NCI-H1436 (cell line): ENCODE measurements at places on chromosomes 3 and 15.

GRCh38 chr15:77069521-77070121 is 1.3 kb downstream of the TSPAN3 start:
- DNase-seq, result no peak

- DNase-seq, result no peak
Observed at GRCh38 chr3:48634661-48635221, 520 bp downstream of the SLC26A6 start.

- no peak for DNase-seq
Observed at GRCh38 chr3:47896736-47897135, 93.8 kb downstream of the DHX30 start.

DNA sequence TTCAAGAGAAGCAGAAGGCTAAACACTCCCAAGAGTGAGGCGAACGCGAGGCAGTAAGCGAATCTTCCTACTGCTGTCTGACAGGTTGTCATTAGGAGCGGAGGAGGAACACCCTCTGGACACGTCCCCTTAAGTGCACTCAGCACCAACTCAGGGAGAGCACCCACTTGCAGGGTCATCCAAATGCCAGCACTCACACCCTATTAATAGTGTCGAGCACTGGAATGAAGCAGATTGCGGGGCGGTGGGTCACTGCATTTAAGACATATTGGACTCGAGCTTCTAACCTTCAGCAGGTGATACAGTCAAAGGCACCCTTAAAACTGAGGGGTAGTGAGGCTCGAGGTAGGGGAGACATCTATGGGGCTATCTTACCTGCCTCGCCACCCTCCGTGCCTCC is 28.7 kb downstream of the SH3BP5 start:
- no peak for DNase-seq

DNA sequence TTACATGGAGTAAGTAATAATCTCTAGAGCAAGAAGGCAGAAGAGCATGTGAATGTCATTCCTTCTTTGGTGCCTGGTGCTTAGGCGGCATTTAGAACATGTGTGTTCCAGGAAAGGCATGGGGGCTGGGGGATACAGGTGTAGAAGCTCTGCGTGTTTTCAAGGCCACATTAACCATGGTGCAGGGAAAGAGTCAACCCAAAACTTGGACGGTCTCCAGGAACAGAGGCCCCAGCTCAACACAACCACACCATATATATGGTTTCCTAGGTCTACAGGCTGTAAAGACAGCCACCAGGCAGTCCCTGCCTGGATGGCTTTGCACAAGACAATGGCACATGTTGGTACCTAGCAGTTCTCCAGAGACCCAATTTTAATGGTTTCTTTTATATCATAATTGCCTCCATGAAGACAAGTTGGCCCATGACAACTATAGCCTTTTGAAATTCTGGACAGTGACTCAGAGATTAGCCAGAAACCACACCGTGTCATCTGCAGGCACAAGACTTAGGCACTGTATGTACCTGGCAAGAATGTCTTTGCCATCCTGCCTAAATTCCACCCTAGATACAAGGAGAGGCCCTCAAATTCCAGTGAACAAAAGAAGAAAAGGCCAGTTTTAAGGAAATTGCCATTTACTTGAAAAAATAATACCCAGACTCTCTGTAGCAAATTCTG is 25.0 kb upstream of the DGKG start:
- DNase-seq, result no peak

DNA sequence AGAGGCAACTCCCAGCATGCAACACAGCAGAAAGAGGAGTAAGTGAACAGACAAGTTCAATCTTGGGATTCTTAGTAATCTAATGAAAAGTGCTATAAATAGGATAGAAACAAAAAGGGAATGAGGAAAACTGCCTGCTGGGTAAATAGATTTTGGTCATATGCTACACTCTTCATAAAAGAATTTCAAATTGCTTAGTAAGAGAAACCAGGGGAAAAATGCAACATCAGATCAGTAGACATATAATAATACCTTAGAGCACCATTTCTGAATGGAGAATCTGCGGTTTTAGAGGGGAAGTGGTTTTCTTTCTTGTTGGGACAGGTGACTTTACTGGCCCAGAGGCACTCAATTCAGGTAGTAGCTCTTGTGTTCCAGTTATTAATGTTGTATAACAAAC is 13.4 kb upstream of the TBC1D5 start:
- DNase-seq, result no peak

DNA sequence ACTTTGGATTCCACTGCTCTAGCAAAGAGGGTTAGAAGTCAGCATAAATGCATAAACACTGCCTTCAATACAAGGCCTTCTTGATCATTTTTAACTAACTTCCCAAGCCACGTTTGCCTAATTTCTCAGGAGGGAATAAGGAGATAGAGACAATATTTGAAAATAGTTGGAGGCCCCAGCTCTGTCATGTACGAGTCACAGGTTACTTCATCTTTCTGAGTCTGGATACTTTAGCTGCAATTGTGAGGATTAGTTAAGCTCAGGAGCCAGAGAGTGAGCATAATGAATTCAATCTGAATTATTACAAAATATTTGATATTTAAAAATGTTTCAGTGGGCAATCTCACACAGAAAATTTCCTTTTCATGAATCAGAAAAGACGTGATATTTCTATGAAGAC is 298.9 kb downstream of the SHOX2 start:
- no peak for DNase-seq

DNA sequence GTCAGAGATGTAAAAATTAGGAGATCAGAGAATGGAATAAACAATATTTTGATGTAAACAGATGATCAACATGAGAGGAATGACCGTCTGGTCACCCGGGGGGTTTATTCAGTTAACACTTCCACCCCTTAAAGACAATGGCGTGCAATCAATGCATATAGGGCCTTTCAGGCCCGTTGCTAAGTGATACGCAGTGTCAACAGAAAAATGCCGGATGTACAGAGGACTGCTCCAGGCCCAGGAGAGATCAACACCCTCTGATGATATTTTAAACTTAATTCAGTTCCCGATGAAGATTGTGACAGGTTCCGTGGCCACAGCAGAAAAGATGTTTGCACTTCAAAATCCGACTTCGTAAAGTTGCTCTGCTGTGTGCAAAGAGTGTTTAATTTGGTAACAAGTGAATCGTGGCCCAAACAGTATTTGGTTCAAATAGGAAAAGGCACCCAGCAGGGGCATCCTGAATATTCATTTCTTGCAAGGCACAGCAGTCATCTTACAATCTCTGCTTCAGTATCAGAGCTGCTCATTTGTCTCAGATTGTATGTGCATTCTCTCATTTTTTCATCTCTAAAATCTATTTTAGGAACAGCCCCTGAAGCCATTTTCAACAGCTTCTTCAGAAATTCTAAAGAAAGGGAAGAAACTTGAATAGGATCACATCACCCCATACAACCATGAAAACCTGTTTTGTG is 72.6 kb downstream of the FOXB1 start:
- no peak for DNase-seq

- no peak for DNase-seq
Observed at GRCh38 chr3:105790534-105790933, 78.3 kb downstream of the CBLB start.

- DNase-seq, result no peak
Observed at GRCh38 chr3:123804676-123805075, 79.5 kb downstream of the MYLK start.

DNA sequence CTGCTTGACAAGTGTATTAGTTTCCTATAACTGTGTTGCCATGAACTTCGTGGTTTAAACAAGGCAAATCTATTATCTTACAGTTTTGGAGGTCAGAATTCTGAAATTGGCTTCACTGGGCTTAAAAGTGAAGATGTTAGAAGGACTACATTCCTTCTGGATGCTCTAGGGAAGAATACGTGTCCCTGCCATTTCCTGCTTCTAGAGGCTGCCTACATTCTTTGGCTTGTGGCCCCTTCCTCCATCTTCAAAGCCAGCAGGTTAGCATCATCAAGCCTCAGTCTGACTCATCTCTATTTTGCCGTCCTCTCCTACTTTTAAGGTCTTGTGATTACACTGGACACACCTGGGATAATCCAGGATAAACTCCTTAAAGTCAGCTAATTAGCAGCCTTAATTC is 327.7 kb downstream of the SATB1 start:
- no peak for DNase-seq

DNA sequence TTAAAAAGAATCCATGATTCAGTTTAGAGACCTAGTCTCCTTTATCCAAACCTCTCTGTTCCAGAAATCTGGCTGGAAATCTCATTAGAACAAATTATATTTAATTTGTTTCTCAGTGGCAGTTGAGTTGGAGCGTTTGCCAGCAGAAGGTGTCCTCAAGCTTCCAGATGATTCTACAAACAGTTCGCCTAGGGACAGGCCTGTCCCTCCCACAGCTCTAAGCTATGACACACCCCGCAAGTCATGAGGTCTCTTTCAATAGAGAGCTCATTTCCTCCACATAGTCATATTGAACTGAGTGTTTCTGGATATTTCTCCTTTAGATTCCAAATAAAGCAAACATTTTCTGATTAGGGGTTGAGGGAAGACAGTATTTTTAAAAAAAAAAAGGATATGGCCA is 230.3 kb downstream of the ATP8B4 start:
- no peak for DNase-seq

GRCh38 chr3:76965122-76965725 is 74.7 kb upstream of the ROBO2 start:
- no peak for DNase-seq

- DNase-seq, result no peak
Observed at GRCh38 chr15:71409541-71409940, 294.3 kb downstream of the THSD4 start.

DNA sequence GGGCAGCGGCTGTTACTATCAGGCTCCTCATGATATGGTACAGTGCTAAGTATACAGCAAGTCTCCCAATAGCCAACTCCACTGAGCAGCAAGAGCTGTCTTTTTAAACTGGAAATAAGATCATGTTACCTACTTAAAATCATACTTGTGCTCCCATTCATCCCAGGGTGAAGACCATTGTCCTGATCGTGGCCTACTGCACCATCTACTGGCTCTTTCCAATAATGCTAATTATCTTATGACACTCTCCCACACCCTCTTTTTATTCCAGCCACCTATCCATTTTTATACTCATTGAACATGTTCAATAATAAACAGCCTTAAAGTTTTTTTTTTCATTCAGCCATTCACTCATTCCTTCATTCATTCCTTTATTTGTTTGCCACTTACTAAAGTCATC is 117.7 kb downstream of the GBE1 start:
- peak; percentile 3 for DNase-seq

DNA sequence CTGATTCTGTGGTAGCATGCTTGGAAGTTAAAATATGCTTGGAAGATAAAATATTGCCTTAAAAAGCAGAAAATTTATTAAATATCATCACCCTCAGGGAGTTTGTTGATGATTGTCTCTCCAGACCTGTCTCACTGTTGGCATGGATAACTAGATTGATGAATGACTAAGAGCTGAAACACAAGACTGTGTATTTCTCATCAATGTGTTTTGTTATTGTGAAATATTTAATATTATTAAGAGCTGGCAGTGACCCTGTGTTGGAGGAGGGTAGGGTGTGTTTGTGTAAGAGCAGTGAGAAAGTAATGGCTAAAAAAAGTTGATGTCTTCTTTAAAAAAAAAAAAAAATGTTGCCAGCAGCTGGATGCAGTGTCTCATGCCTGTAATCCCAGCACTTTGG is 82.2 kb downstream of the ITPR1 start:
- no peak for DNase-seq

DNA sequence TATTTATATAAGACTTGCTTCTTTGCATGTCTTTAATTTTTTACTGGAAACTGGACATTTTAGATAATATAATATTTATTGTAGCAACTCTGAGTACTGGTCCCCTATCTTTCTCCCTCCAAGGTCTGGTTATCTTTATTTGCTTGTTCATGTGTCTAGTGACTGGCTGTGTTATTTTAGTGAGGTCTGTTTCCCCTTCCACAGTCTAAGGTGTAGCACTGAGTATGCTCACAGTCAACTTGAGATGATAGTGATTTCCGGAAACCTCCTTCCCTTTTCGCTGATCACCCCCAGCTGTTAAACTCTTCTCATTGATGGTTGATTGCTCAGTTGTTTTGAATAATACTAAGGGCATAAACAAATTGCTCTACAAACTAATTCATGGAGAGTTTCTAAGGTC is 37.0 kb downstream of the PCNP start:
- no peak for DNase-seq

DNA sequence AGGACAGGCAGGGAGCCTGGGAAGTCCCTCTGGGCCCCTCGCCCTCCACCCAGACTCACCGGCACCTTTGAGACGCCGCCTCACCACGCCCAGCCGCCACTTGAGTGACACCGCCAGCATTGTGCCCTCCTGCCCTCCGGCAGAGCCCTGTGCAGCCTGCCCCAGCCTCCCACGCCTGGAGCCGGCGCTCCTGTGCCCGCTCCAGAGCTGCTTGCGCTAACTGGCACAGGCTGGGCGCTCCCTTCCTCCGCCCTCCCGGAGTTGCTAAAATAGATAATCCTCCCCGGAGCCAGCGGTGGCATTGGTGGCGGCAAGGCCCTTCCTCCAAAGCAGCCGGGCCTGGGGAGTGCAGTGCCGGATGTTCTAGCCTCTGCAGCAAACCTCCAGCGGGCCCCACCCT is 15.7 kb upstream of the GRIP2 start:
- peak; percentile 24 for DNase-seq

DNA sequence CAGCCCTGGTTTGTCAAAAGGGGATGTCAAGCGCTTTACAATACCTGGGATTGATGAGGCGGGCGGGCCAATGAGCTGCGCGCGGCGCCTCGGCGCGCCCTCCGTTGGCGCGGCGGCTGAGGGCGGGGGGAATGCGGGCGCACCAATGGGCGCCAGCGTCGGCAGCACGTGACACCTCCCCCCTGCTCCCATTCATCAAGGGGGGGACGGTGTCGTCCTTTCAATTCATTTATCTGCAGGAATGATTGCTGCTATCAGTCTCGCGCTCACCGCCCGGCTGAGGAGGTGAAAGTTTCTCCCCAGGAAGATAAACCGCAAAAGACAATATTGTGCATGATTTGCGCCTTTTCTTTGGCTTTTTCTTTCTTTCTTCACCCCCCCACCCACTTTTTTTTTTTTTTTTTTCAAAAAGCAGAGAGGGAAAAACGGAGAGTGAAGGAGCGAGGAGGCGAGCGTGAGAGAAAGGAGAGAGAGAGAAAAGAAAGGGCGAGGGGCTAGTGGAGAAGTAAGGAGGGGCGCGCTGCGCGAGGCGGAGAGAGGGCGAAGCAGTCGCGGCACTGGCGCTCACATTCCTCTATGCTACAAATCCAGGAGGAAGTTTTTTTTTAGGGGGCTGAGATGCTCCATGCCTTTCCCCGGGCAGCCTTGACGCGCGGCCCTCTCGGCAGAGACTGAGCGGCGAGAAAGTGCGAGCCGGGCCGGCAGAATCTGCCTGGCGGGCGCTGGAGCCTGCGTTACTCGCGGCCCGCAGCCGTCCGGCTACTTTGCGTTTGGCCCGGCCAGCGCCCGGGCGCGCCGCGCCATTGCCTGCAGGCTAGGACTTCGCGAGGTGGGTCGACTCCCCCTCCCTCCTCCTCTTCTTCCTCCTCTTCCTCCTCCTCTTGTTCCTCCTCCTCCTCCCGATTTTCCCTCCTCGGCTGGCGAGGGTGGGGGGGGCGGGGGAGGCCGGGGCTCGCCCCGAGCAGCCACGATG is at the start of gene ZIC1:
TSS of gene ZIC1 (plus strand) at position 223 of the 973 bp plus-strand sequence. CDS start at position 971, 748 bp downstream.
- no peak for DNase-seq

- DNase-seq, result no peak
Observed at GRCh38 chr15:80605591-80606150, 89.4 kb upstream of the ABHD17C start.

GRCh38 chr3:157493627-157494550 is 9.3 kb downstream of the VEPH1 start:
- DNase-seq, result no peak
